A549 treated with RU486 at 1 μM for 4 hours (cell line): ENCODE measurements at places on chromosomes 5 and 9. TPM values are rescaled to one million over a fixed set of nuclear protein-coding genes. Genes with fewer than 3 reads are reported as not detected.

Gene IFNA2
- total RNA-seq: not detected in 5 replicates

Gene FYB1
- total RNA-seq: 8.0 to 19.0 TPM (median 13.3 TPM) in 5 replicates

Gene SLC6A18
- not detected in 5 replicates for total RNA-seq

Gene ADAMTS2
- 0.03 to 0.19 TPM (median 0.09 TPM) in 4 of 5 replicates, not detected in the other for total RNA-seq

Gene ROR2
- total RNA-seq: 0.67 to 2.2 TPM (median 1.5 TPM) in 5 replicates

Gene FRMD3
- 2.3 to 3.0 TPM (median 2.6 TPM) in 5 replicates for total RNA-seq
